ENCODE measurements at places on chromosomes 1 and 21.

DNA sequence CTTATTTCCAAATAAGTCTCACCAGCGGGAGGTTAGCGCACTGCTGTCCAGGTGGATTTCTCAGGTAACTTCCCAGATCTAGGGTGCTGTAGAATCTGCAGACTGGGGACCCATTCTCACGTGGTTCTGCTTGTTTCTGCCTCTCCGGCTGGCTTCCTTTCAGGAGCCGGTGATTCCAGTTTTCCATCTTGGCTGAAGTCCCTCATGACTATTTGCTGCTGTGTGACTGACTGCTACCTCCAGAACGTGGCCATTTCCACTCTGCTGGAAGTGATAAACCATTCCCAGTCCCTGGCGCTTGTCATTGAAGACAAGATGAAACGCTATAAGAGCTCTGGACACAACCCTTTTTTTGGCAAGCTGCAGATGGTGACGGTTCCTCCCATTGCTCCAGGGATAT lies 76.0 kb downstream of the DOP1B start:
- DNase-seq = no peak

GRCh38 chr1:24925082-24925779 lies 4.8 kb downstream of the RUNX3 start:
- DNase-seq = peak; percentile 47

GRCh38 chr1:10601342-10602070 lies 126.8 kb downstream of the PEX14 start:
- DNase-seq = no peak

- no peak for DNase-seq
Measured at GRCh38 chr1:231236208-231236591, 4.8 kb upstream of the GNPAT start.

Measured in common myeloid progenitor, CD34-positive (primary cell).